ENCODE measurements at places on chromosomes 11 and 22.

- DNase-seq = no peak
Measured at GRCh38 chr11:11409224-11409623, 56.2 kb upstream of the CSNK2A3 start.

DNA sequence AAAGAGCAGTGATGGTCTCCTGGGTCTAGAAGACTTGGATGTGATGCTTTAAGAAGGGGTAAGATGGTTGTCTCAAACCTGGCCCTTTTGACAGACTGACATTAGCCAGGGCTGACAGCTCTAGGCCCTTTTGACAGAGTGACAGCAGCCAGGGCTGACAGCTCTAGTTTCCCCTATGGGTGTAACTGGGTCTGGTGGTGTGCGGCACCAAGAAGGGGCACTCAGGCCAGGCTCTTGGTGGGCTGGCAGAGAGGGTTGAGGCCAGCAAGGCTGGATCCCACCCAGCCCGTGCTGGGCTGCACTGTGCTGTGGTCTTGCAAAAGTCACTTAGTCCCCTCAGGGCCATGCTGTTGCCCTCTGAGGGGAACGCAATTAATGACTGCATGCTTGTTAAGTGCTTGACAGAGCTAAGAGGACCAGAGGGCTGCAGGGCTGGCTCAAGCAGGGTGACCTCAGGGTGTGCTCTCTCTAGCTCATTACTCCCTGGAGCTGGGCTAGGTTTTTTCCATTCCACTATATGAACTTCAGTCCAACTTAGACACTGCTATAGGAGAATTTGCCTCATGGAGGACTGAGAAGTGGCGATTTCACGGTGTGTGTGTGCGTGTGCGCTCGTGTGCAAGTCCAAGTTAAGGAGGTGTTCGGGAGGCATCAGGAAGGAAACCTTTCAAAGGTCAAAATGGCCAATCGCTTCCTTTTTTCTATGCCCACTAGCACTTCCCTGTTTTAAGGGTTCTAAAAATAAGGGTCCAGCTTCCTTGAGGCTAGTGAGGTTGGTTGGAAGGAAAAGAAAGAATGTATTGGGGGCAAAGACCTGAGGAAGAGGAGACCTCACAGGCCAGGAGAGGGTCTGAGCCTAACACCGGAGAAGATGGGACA is 4.4 kb downstream of the UBASH3B start:
- peak; percentile 65 for DNase-seq

DNA sequence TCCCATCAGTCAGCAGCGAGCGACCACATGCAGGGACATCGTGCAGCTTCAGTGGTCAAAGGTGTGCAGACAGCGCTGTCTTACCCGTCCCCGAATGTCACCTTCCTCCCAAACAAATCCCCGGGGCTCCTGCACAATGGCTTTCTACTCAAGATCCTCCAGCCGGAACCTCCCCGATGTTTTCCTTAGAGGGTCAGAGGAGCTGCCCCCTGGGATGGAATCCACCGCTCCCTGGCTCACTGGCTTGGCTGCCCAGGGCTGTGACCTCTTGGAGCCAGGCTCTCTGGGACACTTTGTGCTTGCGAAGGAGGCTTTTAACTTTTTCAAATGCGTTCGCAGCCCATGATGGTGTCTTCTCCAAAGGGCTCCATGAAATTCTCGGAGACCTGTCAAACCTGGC is 17.3 kb upstream of the FGF19 start:
- no peak for DNase-seq

DNA sequence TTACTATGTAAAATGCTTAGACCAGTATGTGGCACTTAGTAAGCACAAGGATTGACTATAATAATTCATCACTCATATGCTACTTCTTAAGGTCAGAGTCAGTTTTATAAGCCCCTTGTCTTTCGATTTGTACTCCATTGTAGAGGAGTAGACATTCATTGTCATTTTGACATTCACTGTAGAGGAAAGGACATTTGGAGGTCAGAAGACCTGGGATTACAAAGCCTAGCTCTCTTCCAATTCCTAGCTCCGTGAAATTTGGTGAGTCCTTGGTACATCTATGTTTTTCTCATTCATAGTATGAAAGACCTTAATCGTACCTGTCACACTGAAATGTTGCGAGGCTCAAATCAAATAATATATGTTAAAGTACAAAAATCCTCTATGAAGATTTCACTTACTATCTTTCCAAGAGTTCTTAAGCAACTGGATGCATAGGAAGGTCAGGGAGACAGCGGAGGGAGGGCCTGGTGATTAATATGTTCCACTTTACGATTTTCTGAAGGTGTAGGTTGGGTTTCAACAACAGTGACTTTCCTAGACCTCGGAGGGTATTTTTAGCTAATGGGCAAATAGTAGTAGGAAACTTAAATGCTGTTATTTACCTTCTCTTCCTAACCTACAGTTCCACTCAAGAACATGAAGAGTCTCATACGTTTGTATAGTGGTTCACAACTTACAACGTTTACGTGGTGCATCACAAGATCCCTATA is 1.4 kb upstream of the EMSY start:
- DNase-seq = no peak

GRCh38 chr22:47324435-47324990 is 562.1 kb downstream of the TBC1D22A start:
- no peak for DNase-seq

GRCh38 chr11:58165504-58166106 is 23.3 kb upstream of the OR9Q2 start:
- no peak for DNase-seq

- DNase-seq = no peak
Measured at GRCh38 chr11:61004180-61004611, 32.7 kb downstream of the CD6 start.

- no peak for DNase-seq
Measured at GRCh38 chr11:130148796-130149326, 10.7 kb upstream of the ST14 start.

DNA sequence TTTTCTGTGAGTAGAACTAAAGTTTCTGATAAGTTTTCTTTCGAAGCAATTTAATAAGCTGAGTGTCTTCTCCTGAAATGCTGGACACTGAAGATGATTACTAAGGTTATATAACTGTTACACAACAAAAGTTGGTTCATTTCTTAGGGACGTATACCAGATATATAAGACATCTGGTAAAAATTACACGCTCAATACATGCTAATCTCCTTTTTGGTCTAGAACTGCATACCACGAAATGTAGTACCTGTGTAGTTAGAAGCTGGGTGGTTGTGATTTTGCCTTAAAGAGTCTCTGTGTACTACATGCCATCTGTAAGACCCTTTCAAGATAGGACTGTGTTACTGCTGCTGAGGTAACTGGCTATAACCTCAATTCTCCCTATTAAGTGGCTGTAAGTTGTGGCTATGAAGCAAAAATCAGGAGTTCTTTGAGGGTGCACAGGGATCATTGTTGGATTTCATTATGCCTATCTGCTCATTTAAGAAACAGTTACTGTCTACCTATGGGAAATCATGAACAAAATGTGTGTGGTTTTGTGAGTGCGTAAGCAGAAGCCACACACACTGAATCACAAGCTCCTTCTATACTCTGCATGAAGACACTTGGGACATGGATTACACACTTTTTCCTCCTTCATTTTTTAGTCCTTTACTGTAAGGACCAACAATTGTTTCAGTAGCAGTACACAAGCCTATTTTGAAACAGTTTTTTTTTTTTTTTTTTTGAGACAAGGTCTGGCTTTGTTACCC is 195.9 kb downstream of the SWAP70 start:
- peak; percentile 28 for DNase-seq

DNA sequence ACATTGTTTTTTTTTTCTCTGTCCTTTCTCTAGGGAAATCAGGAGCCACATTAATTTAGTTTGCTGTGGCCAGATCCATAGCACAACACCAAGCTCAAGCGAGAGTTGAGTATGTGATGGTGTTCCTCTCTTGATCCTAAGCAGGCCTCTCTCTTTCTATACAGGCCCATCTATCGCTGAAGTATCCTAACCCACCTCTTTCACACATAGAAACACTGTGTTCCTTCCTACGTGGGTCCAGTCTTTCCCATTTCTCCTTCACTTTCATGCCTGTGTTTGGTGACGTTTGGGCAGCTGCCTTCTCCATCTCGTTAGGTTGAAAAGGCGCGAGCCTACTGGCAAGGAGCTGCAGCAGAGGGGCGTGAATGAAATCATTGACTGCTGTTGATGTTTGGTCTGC is 2.4 kb downstream of the PACS1 start:
- no peak for DNase-seq

DNA sequence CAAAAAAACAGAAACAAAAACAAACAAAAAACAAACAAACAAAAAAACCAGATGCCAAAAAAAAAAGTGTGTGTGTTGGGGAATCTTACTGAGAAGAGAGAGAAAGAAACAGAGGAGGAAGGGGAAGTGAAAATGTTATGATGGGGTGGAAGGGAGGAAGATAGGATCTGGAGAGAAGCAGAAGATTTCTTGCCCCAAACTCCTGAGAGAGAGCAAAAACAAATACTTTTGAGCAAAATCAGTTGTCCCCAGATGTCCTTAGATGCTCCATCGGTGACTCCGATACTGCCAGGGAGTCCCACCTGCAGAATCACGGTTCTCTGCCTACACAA is 19.9 kb upstream of the GRAMD1B start:
- DNase-seq = peak; percentile 48

GRCh38 chr11:35539781-35540281 is 14.4 kb upstream of the PAMR1 start:
- DNase-seq = no peak

DNA sequence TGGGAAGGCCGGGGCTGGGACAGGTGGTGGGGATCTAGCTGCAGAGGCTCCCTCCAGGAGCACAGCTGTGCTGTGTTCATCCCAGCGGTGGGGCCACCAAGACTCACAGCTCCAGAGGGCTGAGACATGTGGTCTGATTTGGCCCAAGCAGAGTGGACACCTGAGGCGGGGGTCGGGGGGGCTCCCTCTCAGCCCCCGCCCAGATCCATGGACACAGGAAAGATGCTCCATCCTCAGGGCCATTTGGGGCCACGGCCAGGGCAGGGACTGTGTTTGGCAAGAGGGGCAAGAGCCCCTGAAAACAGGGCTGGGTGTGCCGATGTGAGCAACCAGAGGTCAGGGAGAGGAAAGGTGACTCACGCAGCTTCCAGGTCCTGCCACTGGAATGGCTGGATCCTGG is 219.4 kb downstream of the BRD1 start:
- no peak for DNase-seq

DNA sequence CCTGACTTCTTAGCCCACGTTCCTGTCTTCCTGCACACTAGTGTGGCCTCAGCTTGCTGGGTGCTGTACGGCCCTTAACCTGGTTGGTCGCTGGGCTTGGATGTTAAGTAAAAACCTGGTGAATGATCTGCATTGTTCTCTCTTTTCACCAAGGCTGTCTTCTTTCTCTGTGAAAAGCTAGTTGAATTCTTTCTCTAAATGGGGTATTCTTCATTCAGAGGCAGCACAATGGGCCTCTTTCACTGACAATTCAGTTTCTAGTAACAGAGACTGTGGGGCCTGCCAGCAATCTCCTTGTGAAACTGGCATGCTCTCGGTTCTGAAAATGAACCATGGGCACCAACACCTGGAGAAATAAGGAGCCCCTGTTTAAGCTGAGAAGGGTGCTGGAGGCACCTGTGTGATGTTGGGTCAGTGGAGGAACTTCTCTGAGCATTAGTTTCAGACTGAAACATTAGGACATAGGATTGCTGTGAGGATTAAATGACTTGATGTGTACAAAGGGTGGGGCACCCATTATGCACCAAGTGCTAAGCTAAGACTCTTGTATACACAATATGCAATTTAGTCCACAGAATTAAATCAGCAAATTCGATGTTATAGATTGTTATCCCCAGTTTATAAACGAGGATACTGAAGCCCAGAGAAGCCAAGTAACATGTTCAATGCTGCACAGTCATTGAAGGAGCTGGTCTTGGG is 33.1 kb upstream of the ELF5 start:
- DNase-seq = no peak

GRCh38 chr11:102729849-102730815 is 5.4 kb upstream of the MMP8 start:
- no peak for DNase-seq

- DNase-seq = no peak
Measured at GRCh38 chr11:62854013-62854824, 14.8 kb upstream of the WDR74 start.

- DNase-seq = no peak
Measured at GRCh38 chr11:95567685-95568084, 221.9 kb downstream of the FAM76B start.

All from MV-4-11 (cell line).